Stimulated activated naive CD8-positive, alpha-beta T cell treated with anti-CD3 and anti-CD28 coated beads, Interleukin-15, Interleukin-2, amounts not matched to agents 100 U/mL and 50 U/mL, for 24 hours (primary cell): ENCODE measurements at places on chromosomes 6 and 20.

GRCh38 chr6:141705431-141705830 is 427.3 kb upstream of the GJE1 start:
- no peak for DNase-seq

DNA sequence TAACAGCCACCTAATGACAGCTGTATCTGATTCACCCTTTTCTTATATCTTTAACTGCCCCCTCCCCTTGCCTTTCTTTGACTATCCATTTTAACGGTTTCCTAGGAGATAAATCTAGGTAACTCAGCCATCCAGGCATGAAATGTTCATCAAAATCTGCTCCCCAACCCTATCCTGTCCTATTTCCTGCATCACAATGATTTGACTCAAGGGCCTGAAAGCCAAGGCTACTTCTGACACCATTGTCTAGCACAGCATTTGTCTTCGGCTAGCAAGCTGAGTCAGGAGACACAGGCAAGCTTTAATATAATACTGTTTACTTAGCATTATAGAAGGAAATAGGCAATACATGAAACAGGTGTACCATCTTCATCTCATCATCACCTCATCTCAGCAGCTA is 31.6 kb upstream of the MANEA start:
- DNase-seq: no peak

- DNase-seq: no peak
Observed at GRCh38 chr20:63154395-63154794, 61.5 kb downstream of the YTHDF1 start.

- peak; percentile 81 for DNase-seq
Observed at GRCh38 chr20:57392512-57393271, 1.5 kb downstream of the RBM38 start.

DNA sequence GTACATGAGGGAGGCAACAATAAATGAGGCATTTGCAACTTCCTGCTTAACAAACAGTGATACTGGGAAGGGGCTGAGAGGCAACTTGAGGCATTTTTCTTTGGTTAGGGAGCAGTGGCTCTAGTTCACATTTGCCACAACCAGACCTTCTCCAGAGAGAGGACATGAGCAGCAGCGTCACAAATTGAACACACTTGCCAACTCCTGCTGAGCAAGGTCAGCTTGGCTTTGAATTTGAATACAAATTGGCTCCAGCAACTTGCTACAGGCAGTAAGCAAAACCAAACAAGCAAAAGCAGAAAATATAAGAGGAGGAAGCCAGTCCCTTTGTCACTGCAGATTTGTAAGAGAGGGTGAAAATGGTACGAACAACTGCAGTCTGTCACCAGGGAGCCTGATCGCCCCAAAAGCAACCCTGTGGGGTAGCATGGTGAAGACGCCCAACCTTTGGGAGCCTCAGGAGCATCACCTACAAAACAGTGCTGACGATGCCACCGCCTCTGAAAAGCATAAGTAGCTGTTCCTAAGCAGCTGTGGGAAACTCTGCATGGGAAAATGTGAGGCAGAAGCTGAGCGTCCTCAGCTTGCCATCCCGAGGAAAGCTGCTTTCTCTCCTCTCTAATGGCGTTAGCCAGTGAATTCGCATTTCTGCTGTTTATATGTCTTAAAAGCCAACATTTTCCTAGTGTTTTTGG is 378.7 kb downstream of the RNGTT start:
- DNase-seq: no peak

- no peak for DNase-seq
Observed at GRCh38 chr6:157831018-157831369, 7.9 kb downstream of the SNX9 start.

DNA sequence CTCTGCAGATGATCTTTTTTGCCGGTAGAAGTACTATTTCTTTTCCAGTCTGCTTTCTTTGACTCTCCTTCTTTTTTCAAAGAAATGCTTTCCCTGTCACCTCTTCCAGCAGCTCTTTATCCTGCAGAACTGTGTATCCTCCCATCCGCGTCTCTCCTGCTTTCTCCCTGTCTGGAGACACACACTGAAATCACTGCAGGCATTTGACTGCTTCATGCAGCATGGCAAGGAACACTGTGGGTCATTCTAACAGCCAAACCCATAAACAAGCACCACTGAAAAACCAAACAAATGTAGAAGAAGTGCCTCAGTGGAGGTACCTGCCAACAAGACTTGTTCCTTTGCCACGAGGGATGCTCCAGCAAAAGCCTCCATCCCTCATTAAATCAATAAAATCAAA is 403.7 kb upstream of the CITED2 start:
- no peak for DNase-seq

DNA sequence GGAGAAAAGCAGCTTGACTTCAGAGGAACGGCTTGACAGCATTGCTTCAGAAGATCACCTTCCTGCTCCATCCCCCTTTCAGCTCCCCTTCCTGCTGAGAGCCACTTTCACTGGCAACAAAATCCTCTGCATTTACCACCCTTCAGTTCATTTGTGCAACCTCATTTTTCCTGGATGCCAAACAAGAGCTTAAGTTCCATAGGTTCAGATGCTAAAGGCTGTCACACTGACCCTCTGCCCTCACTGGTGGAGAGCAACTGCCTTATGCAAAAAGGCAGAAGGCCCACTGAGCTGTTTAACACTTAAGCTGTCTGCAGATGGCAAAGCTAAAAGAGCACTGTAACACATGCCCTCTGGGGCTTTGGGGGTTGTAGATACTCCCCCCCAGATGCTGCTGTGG is 131.2 kb upstream of the SPACA1 start:
- no peak for DNase-seq

DNA sequence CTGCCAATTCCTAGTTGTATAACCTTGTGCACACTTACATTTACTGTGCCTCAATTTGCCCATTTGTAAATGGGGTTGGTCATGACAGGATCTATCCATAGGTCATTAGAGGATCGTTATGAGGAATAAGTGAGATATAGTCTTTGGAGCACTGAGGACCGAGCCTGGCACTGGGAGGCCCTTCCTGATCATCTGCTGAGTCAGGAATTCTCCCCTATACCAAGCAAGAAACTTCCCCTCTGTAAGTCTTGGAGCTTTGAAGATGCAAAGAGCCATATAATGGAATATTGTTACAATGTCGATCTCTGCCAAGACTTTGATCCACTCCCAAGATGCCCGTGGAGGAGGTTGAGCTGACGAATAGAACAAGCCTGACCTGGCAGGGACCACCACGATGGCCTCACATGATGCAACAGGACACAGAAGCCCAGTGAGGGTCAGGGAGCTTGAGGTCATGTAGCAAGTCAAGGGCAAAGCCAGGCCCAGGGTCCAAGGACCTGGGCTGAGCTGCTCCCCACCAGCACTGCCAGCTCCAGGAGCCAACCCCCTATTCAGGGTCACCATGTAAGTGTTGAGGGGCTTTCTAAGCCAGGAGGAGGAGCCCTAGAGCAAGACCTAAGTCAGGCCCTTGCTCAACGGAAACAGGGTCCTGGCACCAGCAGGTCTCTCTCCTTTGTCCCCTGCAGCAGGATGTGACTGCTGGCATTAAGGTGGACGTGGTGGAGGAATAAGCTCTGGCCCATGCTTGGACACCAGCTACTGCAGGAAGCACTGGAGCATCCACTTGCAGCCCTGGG is 16.7 kb downstream of the PDRG1 start:
- no peak for DNase-seq

DNA sequence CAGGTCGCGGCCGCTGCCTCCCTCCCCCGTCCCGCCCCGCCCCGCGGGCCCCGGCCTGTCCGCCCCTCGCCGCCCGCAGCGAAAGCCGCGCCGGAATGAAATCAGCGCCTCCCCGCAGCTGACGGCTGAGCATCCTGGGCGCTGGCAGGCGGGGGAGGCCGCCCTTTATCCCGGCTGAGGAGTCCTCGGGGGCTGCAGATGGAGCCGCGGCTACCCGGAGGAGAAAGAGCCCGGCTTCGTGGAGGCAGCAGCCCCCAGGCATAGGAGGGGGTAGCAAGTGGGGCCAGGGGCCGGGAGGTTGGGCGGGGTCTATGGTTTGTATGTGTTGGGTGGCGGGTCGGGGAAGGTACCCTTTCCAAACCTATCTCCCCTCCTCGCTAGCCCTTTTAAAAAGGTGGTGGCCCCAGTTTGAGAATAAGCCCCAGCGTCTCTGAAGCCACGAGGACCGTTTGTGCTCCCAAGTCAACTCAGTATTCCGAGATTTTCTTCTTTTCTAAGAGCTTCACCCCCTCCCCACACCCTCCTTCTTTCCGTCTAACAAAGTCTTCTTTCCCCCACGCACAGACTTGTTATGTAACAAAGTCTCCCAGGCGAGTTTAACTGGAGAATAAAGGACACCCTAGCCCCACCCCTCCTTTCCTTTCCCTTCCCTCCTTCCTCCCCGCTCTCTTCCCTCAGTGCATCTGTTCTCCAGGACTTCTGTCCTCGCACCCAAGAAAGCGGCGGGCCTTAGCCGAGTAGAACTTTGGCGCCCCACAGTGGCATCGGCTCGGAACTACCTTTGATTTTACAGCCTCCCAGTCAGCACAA is 11.0 kb downstream of the POU3F2 start:
- DNase-seq: peak; percentile 77

DNA sequence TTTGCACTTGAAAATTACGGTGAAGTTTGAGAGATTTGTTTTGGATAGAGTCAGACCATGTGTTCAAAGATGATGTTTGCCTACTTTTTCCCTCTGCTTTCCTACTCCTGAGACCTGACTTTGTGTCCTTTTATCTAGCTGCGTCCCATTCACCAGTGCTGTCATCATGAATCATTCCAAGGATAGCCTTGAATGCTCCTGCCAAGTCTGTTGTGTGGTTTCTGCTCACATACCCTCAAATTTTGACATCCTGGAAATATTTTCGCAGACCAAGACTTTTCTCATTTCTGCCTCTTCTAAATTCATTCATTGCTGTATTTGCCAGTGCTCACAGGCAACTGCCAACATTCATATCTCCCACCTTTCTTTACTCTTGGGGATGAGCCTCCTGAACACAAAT is 175.9 kb upstream of the SCGN start:
- DNase-seq: no peak

GRCh38 chr6:87322304-87323212 is at the start of gene SMIM8:
TSS of gene SMIM8 (plus strand) at chr6:87322588. CDS start at chr6:87337032, 14,444 bp downstream.
- DNase-seq: peak; percentile 93

GRCh38 chr6:3500262-3501014 is 43.6 kb upstream of the SLC22A23 start:
- DNase-seq: no peak

DNA sequence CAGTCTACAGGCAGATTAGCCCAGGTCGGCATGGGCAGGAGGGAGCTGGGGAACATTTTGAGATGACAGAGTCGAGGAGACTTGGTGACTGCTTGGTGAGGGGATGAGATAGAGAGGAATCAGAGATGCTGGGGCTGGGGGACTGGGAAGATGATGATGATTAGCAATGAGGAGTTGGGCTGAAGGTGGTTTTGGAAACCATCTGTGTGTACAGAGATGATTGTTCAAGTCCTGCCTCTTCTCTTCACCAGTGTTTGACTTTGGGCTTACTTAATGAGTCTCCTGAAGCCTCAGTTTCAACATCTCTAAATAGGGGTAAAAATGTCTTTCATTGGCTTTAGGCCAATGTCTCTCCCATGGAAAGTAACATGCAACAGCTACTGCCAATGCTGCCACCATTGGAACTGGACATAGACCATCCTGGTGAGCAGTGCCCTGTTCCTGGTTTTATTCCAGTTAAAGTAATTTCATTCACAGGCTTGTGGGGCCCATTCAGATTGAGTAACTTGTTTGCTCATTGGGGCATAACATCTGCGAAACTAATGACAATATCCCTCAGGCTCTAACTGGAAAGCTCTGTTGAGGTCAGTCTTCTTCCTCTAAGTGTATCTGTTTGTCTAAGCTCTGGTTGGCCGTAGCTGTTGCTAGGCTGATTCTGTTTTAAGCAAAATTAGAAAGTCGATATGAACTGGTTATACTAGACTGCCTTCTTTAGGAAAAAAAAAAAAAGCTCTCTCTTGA is 99.1 kb downstream of the ARMC2 start:
- no peak for DNase-seq

- DNase-seq: no peak
Observed at GRCh38 chr6:41353333-41353732, 17.9 kb downstream of the NCR2 start.

DNA sequence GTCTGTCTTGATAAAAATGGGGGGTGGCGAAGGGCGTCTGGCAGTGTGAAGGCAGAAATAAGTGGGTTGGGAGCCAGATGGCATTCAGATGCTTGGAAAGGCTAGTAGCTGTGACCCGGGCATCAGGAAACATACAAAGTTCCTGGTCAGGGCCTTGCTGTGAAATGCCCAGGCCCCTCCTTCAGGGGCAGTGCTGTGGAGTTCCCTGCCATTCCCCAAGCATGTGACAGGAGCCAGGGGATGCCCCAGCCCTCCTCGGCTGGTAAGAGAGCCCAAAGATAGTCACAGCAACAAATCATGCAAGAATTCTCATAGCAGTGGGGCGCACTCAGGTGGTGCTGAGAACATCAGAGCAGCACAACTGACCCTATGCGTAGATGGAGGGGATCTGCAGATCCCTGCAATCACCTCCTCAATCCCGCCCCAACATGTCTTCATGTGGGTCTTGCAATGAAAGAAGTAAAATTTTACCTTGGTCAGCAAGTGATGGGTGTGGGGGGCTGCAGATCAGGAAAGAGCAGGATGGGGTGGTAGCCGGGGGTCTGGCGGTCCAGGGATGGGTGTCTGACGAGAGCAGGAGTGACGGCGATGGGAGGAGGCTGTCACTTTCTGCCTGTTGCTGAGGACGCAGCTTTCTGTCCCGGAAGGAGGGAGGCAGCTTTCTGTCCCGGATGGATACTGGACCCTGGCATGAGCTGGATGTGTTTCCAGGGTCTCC is 39.5 kb downstream of the SLC22A1 start:
- no peak for DNase-seq

DNA sequence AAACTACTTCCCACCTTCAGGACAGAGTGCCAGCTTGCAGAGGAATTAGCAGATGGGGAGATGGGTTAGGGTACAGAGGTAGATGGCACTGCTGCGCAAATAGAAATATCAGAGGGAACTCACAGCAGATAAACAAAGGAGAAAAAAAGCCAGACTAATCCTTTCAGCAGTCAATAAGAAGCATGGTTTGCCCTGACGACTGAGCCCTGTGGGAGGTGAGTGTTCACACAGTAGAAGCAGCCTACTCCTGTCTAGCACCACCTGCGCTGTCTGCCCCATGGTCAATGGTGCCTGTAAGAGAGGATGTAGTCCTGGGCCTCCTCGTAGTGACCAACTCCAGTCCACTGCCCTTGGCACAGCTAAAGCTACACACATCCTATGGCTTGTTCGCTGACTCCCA is 174.1 kb downstream of the IBTK start:
- no peak for DNase-seq

- peak; percentile 65 for DNase-seq
Observed at GRCh38 chr6:46090115-46091079, 39.4 kb upstream of the ENPP4 start.

- DNase-seq: no peak
Observed at GRCh38 chr20:10715035-10715434, 41.2 kb upstream of the JAG1 start.

GRCh38 chr20:9498322-9498721 is 16.1 kb upstream of the LAMP5 start:
- DNase-seq: no peak

GRCh38 chr6:43570876-43571441 is 4.9 kb downstream of the XPO5 start:
- DNase-seq: no peak
